ENCODE measurements at places on chromosomes 13 and 19. TPM values are rescaled to one million over a fixed set of nuclear protein-coding genes. Genes with fewer than 3 reads are reported as not detected.

DNA sequence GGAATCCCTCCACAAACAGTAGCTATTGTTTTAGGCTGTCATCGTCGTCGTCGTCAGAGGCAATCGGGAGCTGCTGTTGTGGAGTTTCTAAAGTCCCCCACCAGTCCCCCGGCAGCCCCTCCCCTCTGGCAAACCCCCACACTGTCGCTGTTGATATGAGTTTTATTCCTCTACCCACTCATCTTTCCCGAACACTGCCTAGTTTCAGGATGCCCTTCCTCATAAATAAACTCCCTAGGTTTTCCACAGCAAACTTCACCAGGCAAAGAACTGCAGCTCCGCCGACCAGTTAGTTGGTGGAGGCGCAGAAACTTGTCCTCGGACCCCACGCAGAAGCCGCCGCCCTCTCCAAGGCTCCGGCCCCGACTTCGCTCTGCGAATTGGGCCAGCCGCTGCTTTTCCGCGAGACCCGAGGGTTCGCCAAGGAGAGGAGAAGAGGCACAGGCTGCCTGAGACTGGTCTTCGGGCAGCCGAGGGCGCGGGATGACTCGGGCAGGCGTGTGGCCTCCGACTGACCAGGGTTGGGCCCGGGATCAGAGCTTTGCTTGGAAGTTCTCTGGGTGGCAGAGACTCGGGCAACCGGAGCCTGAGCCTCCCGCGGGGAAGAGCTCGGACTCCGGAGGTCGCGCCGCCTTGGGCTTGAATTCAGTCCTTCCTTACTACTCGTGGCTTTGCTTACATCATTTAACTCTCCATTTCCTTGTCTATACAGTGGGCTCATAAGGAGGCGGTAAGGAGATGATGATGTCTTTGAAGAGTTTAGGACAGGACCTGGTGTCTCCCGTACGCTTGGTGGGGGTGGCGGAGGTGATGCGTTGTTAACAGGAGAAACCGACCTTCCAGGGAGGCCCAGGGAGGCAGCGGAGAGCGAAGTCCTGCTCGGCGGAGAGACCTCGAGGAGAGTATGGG lies 7.9 kb downstream of the PDX1 start:
- H3K27ac ChIP-seq: no peak overlapping the region
- peaks cover 53% of the 10 kb centered on the region for H3K27me3 ChIP-seq
- DNase-seq: no peak
- no peak overlapping the region for H3K4me3 ChIP-seq
- H3K4me1 ChIP-seq: no peaks in the 10 kb centered on the region

The ZIM2 gene
- 2.5 TPM for total RNA-seq

DNA sequence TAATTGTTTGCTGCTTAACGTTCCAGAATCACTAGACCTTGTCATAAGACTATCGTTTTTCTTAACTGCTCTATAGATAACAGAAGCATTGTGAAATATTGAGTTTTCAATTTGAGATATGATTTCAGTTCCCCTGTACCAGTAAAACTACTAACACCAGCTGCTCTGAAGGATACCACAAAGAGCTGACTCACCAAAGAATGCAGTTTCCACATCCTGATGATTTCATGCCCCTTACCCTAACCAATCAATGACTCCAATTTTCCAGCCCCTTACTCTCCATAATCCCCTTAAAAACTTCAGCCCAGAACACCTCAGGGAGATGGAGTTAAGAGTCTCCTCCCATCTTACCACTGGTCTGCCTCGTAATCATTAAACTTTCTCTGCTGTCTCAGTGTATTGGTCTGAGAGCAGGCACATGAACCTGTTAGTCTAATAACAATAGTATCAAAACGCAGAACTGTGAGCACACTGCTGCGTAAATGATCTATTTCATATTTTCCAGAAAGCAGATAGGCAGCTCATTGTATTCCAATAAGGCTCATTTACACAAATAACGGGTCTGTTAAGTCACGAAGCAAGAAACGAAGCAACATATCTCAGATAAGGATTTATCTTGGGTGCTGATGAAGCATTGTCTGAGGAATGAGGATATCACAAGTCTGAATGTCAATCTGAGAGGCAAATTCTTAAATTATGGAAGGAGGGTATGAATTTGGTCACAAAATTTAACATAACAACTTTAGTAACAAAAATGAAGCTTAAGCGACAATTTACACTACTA lies 14.1 kb upstream of the CCNA1 start:
- no peak for DNase-seq
- no peak overlapping the region for H3K4me3 ChIP-seq
- H3K27me3 ChIP-seq: no peaks in the 10 kb centered on the region
- H3K27ac ChIP-seq: no peak overlapping the region

GRCh38 chr13:20170921-20171320 lies 10.1 kb upstream of the GJA3 start:
- no peak overlapping the region for H3K4me3 ChIP-seq
- no peaks in the 10 kb centered on the region for H3K36me3 ChIP-seq
- H3K27me3 ChIP-seq: no peaks in the 10 kb centered on the region
- no peak overlapping the region for H3K27ac ChIP-seq
- H3K4me1 ChIP-seq: no peaks in the 10 kb centered on the region

DNA sequence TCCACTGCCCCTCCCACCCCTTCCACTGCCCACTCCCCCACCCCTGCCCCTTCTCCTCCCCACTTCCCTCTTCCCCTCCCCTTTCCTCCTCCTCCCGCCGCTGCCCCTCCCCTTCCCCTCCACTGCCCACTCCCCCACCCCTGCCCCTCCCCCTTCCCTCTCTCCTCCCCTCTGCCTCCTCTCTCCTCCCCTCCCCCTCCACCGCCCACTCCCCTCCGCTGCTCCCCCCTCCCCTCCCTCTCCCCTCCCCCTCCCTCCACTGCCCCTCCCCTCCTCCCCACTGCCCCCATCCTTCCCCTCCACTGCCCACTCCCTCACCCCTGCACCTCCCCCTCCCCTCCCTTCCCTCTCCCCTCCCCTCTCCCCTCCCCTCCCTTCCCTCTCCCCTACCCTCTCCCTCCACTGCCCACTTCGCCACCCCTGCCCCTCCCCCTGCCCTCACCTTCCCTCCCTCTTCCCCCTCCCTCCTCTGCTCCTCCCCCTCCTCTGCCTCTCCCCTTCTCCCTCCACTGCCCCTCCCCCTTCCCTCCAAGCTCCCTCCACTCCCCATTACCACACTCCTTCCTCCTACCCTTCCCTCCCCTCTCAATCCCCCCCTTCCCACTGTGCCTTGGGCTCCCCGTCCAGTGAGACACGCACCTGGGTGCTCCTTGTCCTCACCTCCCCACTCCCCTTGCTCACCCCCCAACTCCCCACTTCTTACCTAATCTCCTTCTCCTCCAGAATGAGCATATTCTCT lies 21.9 kb downstream of the ATP8B3 start:
- H3K27me3 ChIP-seq: no peaks in the 10 kb centered on the region
- H3K36me3 ChIP-seq: no peaks in the 10 kb centered on the region
- no peak overlapping the region for H3K27ac ChIP-seq
- no peaks in the 10 kb centered on the region for H3K4me1 ChIP-seq
- no peak for DNase-seq
- H3K4me3 ChIP-seq: no peak overlapping the region

GRCh38 chr13:45242070-45242469 lies 41.2 kb upstream of the KCTD4 start:
- no peaks in the 10 kb centered on the region for H3K36me3 ChIP-seq
- peaks cover 10% of the 10 kb centered on the region for H3K4me1 ChIP-seq
- peak overlapping the region; percentile 47 for H3K27ac ChIP-seq
- DNase-seq: peak; percentile 45
- H3K4me3 ChIP-seq: no peak overlapping the region

The CEACAM1 gene
- total RNA-seq: 3.3 TPM

DNA sequence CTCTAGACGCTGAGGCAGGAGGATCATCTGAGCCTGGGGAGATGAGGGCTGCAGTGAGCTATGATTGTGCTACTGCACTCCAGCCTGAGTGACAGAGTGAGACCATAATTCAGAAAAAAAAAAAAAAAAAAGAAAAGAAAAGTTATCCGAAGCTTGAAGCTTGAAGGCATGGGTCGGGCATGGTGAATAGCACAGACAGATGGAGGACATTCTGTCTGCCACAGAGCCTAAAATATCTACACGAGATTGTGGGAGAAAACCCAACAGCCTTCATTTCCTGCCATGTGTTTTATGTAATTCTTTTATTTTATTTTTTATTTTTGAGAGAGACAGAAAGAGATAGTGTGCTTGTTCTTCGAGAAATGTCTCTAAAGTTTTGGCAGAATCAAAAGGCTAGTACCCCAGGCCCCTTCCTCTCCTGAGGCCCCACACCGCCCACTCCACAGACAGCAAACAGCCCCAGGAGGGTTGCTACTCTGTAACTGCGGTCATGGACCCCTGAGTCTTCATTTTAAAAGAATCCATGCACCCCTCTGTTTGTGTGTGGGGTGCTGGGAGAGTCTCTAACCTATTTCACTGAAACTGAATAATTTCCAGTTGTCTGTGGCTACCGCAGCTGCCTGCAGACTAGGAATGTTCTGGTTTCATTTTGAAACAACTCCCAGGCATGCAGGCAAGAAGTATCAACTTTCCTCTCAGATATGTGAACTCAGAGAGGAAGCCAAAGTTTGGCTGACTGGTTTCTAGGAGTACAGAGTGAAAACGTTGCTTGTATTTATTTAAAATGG lies 38.4 kb upstream of the RCBTB2 start:
- no peaks in the 10 kb centered on the region for H3K27me3 ChIP-seq
- H3K4me3 ChIP-seq: no peak overlapping the region
- peak; percentile 23 for DNase-seq
- H3K36me3 ChIP-seq: no peaks in the 10 kb centered on the region
- H3K27ac ChIP-seq: peak overlapping the region; percentile 81
